HCT116 (cell line): ENCODE measurements at places on chromosomes 13 and 19. TPM values are rescaled to one million over a fixed set of nuclear protein-coding genes. Genes with fewer than 3 reads are reported as not detected.

The RELB gene
- total RNA-seq, result 12.9 TPM

The ZNF569 gene
- total RNA-seq, result not detected

The ABHD17A gene
- total RNA-seq, result 68.2 TPM

The GRK1 gene
- total RNA-seq, result not detected
